ENCODE measurements at places on chromosomes 5 and 9.

DNA sequence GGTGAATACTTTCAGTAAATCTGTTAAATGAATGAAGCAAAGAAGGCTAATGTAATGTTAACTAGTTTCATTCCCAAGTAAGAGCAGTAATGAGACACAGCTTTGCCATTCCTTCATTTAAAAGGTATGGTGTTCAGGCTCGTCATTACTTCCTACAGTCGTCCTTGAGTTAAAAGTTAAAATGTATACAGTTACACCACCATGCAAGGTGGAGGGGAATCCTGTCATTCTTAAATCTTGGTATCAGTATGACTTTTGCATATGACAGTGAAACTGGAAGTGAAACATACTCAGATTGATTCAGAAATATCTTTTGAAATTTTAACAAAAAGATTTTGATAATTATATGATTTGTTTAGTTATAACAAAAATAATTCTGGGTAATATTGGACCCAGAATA, 25.9 kb downstream of the MTRR start:
- no peak for DNase-seq

DNA sequence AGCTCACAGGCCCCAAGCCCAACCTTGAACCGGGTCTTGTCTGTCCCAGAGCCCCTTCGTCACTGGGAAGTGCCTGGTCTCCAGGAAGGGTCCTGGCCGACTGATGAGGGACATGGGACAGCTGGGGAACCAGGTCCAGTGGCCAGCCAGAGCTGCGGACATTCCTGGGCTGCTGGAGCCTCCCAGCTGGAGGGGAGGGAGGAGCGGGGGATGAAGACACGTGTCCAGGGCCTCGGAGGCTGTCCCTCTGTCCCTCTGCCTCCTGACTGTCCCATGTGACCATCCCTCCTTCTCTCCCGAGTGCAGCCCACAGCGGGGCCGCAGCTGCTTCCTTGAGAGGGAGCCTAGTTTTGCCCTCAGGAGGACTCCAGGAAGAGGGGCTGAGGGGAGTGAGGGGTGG, 41.7 kb upstream of the UBAC1 start:
- no peak for DNase-seq

DNA sequence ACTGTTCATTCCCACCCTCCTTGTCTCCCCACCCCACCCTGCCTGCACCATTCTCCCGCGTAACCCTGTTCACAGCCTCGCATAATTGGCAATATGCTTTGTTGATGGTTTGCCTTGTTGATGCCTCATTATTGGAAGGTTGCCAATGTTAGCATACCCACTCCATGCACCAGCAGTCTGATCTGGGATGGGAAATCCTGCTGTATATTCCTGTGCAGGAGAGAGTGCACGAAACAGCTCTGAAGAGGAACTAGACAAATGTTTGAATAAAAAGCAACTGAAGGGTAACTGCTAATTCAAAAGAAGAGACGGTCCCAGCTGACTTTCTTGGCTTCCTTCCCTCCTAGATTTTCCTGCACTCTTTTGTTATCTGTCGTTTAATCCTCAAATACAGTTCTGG, 271.7 kb upstream of the TLE4 start:
- no peak for DNase-seq

- DNase-seq: no peak
Measured at GRCh38 chr9:134253606-134254205, 72.5 kb upstream of the RXRA start.

- DNase-seq: no peak
Measured at GRCh38 chr5:54274944-54275343, 35.4 kb downstream of the ARL15 start.

- DNase-seq: no peak
Measured at GRCh38 chr9:74663439-74663838, 166.3 kb downstream of the RORB start.

DNA sequence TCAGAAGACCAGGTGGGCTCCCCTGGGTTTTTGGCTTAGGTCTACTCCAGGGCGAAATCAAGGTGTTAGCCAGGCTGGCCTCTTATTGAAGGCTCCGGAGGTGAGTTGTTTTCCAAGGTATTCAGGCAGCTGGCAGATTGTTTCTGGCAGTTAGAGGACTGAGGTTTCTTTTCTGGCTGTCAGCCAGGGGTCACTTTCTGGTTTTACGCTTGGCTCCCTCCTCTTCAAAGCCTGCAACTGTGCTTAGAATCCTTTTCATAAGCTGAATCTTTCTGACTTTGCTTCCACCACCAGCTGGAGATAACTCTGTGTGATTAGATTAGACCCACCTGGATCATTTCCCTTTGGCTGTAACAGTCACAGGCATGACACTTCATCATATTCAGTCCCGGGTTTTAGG, 24.6 kb downstream of the RFK start:
- DNase-seq: no peak

DNA sequence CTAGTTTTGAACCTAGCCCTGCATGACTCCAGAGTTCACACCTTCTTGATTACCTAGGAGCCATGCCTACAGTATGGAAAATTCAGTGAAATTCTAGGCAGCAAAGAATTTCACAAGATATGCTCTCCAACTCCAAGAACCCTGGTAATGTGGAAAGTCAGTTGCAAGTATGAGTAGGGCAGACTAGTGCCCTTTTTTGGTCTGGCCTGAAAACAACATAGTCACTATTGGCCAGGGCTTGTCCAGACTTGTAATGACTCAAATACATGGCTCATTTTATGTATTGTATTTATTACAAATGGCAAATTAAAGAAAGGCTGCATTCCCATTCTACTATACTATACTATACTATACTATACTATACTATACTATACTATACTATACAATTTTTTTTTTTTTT, 160.4 kb downstream of the ESM1 start:
- no peak for DNase-seq

- DNase-seq: no peak
Measured at GRCh38 chr5:80609692-80610091, 39.6 kb upstream of the ANKRD34B start.

Data from common myeloid progenitor, CD34-positive (primary cell).